ENCODE measurements at places on chromosomes 4 and X.
A peak's percentile ranks its signal among the peaks of the same experiment; 100 is the strongest.

GRCh38 chr4:153265306-153266047 lies 61.2 kb downstream of the TRIM2 start:
- DNase-seq, result no peak

DNA sequence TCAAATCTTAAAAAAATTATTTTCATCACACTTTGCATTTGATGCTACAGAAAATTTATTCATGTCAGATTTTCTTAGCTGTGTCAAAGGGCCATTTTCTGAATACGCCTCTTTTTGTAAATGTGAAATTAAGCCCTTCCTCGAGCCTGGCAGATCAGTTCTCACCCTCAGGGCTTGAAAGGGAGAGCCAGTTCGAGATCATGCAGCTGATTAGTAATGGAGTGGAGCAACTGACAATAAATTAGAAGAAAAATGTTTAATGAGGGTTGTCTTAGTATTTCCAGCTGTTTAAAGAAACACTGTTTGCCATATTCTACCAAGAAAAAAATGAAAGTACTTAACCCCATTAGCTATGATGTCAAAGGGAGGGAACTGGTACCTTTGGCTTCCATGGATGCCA lies 28.7 kb downstream of the CC2D2A start:
- DNase-seq, result no peak

DNA sequence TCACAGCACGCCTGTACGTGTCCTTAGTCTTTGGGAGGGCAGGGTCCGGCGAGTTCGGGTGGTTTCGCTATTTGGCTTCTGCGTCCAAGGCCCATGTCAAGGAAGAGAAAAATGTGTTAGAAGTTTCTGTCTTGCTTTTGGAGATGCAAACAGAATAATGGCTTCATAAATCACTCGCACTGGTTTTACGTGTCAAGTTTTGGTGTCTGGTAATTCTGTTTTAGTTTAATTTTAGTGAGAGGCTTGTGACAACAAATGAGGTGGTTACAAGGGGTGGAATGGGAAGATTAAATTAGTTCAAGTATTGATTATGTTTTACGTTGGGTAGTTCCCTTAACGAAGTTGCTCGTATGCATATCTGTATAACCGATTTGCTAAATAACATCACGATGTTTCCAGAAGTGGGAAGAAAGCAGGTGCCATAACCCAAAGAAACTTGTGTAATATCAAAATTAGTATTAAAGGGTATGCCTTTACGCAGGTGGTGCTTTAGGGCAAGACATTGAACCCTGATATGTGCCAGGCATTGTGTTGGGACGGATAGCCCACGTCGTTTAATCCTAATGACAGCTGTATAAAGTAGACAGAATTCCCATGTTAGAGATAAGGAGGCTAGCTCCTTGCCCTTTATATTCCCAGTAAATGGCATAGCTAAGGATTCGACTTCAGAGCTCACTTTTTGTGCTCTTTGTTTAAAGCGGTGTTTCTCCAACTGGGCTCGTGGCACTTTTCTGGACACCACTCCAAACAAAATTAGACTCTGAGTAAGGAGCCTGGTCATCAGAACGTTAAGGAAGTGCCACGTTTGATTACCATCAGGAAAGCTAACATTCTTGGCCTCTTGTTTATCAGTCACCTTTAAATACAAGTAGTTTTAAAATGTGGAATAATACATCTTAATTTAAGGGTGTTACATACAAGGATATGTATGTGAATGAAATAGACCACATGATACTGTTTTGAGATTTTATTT lies 843 bp downstream of the RPL34 start:
- DNase-seq, result no peak

GRCh38 chrX:33840176-33840575 lies 291.9 kb downstream of the FAM47A start:
- DNase-seq, result no peak

DNA sequence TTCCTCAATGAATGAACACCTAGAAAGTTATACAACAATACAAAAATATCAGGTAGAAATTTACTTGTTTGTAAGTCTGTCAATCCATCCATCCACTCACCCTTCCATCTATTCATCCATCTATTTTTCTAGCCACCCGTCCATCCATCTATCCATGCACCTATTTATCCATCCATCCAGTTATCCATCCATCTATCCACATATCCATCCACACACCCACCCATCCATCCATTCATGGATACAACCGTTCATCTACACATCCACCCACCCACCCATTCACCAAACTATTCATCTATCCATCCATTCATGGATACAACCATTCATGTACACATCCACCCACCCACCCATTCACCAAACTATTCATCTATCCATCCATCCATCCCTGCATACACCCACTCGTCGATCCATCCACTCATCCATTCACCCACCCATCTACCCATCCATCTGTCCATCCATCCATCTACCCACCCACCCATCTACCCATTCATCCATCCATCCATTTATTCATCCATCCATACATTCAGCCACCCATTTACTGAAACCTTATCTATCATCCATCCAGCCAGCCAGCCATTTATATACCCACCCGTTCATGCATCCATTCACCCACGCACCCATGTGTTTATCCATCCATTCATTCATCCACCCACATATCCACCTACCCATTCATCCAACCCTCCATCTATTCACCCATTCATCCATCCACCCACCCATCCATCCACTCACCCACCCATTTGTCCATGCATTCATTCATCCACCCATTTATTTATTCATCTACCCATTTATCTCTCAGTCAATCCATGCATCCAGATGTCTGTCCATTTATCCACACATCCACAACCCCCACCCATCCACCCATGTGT lies 10.4 kb upstream of the CD99 start:
- DNase-seq, result no peak

DNA sequence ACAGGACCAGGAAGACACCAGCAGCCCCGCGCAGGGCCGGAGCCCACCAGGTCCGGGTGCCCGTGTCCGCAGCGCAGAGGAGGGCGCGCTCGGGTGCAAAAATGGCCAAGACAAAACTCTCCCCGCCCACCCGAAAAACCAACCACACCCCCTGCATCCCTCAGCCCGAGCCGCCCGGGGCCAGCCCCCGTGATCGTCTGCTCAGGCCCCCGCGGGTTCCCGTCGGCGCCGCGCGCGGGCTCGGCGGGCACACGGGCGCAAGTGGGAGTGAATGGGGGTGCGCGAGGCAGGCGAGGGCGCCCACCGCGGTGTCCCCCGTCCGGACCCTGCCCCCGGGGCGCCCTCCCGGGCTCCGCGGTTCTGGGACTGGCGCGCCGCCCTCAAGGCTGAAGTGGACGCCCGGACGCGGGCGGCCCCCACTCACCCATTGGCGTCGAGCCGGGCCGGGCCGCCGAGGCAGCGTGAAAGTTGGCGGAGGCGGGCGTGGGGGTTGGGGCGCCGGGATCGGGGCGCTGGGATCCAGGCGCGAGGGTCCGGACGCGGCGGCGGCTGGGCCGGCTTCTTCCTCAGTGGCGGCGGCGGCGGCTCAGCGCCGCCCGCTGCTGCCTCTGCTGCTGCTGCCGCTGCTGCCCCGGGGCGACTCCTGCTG lies 393 bp downstream of the SH3KBP1 start:
- peak; percentile 38 for DNase-seq

Data from stimulated activated naive CD8-positive, alpha-beta T cell treated with anti-CD3 and anti-CD28 coated beads, Interleukin-15, Interleukin-2, amounts not matched to agents 100 U/mL and 50 U/mL, for 24 hours (primary cell).